Vagina (tissue), 2 donors: ENCODE measurements at places on chromosomes 1 and 21. TPM values are rescaled to one million over a fixed set of nuclear protein-coding genes. Genes with fewer than 3 reads are reported as not detected.

Gene GNG4
- total RNA-seq, result 6.6 TPM

Gene NECAP2
- 41.7 TPM for total RNA-seq

Gene FCRL2
- not detected for total RNA-seq

Gene C1orf74
- 2.0 TPM for total RNA-seq

Gene STYXL2
- not detected for total RNA-seq

Gene GJB4
- total RNA-seq, result 2.0 TPM

Gene C1QC
- 128 TPM for total RNA-seq

Gene CD5L
- not detected for total RNA-seq

Gene CAMK2N1
- total RNA-seq, result 18.9 TPM

Gene ETV3L
- total RNA-seq, result not detected

Gene SPRR3
- 1,163 TPM for total RNA-seq

Gene NMNAT2
- total RNA-seq, result 1.7 TPM
